ENCODE measurements at places on chromosomes 1 and 21.

GRCh38 chr1:96840396-96840795, 118.8 kb downstream of the PTBP2 start:
- no peak for DNase-seq

GRCh38 chr1:107750364-107750959, 214.5 kb downstream of the VAV3 start:
- peak; percentile 50 for DNase-seq

GRCh38 chr21:34553151-34553952, 41.3 kb upstream of the KCNE1 start:
- no peak for DNase-seq

GRCh38 chr1:241964550-241965282, 7.1 kb downstream of the BECN2 start:
- DNase-seq = no peak

- DNase-seq = peak; percentile 90
Measured at GRCh38 chr1:200738327-200738948, at the start of gene CAMSAP2. TSS of gene CAMSAP2 (plus strand) at chr1:200738893. CDS start at chr1:200739828, 935 bp downstream.

- DNase-seq = peak; percentile 97
Measured at GRCh38 chr1:21586846-21587601, 77.8 kb downstream of the ALPL start.

- no peak for DNase-seq
Measured at GRCh38 chr1:118931876-118932275, 56.3 kb downstream of the TBX15 start.

- peak; percentile 27 for DNase-seq
Measured at GRCh38 chr1:97849345-97850340, 71.2 kb downstream of the DPYD start.

DNA sequence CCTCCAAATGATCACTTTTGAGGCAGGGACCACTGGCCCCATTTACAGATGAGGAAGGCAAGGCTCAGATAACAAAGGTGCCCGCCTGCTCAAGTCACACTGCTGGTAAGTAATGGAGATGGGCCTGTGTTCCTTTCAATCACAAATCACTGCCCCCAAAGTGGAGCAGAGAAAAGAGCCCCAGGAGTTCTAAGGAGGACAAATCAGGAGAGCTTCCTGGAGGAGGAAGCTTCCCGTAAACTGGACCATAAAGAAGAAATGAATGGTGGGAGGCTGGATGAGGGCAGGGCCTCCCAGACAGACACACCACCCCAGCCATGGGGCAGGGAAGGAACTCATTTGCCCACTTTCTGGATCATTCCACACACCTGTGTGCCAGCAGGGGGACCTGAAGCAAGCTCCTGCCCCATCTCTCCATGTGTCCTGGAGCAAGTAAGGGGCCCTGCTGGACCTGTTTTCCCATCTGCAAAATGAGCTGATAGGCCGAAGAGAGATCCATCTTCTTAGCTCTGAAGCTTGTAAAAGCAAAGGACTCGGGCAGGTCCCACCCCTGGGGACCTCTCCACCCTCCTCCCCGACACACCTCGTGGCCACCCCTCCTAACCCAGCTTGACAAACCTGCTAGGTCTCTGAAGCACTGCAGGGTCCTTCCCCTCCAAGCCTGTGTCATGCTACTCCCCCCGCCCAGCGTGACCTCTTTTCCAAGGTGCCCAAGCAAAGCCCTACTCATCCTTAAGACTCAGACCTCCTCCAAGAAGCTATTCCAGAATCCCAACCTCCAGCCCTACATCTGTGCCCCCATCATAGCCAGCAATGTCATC, 5.5 kb downstream of the LAPTM5 start:
- DNase-seq = no peak

- DNase-seq = no peak
Measured at GRCh38 chr1:209491897-209492296, 91.6 kb upstream of the CAMK1G start.

DNA sequence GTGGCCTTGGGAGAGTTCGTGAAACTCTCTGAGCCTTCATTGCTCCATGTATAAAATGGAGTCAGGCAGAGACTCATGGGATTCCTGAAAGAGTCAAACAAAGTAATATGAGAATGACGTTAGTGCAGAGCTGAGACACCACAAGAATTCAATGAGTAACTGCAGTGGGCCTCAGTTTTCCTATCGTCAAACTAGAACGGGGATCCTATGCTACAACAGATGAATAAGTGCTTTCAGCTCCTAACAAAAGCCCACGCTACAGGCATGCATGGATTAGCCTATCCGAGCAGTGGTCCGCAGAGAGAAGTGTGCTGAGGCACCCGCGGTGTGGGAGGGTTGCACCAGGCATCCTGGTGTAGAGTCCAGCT, 124.7 kb downstream of the SYF2 start:
- no peak for DNase-seq

DNA sequence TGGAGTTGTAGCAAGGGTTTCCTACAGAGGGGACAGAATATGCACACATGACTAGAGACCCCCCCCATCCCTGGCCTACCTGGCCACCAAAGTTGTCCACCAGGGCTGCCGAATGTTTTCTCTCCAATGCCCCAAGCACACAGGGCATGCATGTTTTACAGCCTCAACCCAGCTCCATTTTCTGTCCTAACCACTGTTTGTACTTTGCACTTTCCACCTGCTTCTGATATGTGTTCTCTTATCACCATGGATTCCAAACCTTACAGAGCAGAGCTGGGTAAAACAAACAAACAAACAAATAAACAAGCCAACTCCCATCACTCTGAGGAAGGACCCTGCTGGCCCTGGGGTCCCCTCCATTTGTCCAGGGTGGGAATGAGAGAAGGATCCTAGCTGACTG, 27.3 kb downstream of the CLIC6 start:
- no peak for DNase-seq

DNA sequence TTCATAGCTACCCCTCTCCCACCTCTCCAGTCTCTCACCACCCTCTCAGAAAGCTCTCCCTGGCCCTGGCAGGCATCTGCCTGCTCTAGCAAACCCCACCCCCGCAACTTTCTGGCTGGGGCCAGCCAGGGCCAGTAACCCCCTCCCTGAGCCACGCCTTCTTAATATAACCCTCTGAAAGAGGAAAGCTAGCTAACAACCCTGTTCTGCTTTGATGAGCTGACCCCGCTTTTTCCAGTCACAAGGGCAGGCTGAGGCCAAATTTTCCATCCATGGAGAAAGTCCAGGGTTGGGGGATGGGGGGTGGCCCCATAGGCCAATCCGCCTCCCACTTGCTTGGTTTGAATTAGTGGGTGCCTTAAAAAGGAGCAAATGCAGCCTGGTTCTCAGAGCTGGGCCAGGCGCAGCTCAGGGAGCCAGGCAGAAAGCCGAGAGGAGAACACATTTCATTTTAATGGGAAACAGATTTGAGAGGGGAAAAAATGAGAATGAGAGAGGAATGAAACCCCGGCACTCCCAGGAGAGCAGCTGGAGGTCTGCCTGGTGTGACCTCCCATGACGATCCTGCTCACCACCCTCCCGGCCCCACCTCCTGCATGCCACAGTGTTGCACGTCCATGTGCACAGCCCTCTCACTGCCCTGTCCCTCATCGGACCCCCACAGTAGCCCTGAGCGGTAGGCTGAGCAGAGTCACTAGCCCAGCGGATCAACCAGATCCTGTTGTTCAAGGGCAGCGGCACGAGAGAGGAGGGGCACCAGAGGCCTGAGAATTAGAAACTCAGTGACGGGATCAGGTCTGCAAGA, 62.3 kb downstream of the OPTC start:
- no peak for DNase-seq

- DNase-seq = no peak
Measured at GRCh38 chr1:205260948-205261732, 33.4 kb downstream of the TMCC2 start.

GRCh38 chr1:178484698-178485225, 12.0 kb downstream of the CLEC20A start:
- no peak for DNase-seq

- peak; percentile 58 for DNase-seq
Measured at GRCh38 chr1:24149866-24150233, 6.9 kb upstream of the IL22RA1 start.

DNA sequence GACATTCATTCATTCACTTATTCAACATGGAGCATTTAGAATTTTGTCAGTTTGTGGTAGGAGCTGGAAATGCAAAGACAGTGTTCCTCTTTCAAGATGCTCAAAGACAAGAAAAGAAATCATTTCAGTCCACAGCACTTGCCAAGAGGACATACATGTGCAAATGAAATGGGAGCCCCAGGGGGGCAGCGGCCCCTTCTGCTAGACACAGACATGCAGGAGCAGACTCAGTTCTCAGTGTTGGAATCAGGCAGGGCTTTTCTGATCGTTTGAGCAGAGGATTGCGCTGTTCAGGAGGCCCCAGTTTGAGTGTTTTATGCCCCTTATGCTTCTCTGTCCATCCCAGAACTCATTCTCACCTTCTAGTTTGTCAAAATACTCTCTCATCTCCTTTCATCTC, 35.6 kb upstream of the VASH2 start:
- DNase-seq = no peak

DNA sequence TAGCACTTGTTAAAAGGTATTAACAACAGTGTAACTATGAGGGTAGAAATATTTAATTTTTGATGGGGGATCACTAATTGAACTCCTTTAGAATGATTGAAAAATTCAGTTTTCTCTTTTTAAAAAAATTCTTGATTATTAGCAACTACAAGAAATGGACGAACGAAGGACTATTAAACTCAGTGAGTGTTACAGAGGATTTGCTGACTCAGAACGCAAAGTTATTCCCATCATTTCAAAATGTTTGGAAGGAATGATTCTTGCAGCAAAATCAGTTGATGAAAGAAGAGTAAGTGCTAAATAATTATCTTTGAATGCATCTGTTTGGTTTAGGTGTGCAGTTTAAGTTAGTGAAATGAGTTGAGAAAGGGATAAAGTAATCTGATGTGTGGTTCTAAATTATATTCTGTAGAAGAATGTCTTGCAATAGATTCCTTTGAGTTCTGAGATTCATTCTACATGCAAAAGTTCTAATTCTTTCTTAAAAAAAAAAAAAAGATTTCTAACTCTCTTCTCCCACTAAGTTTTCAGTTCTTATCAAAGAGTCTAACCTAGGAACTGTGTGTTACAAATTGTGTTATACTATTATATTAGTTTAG, 85.0 kb downstream of the FNBP1L start:
- DNase-seq = no peak

DNA sequence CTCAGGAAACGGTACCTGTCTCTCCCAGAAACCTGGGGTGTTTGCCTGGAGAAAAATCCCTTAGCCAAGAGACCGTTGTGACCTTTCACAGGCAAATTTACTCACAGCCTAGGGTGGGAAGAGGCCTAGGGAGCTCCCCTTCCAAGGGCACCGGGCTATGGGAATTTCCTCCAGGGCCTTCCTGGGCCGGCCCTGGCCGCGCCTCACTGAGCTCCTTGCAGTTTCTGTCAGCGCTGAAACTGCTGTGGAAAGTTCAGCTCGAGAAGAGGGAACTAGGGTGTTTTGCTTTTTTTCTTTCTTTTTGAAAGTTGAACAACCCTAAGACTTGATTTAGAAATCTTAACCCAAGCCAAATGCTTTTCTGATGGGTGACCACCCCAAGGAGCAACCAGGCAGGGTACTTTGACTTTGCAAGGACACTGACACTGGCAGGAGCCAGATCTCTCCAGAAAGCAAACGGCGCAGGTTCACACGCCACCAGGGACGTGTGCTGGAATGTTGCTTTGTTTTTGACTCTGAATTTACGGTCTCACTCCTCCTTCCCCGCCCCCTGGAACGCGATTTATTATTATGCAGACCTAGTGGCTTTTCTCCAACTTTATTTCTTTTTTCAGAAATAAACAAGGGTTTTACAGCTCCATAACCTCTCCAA, 229.6 kb upstream of the JUN start:
- DNase-seq = peak; percentile 39

- DNase-seq = no peak
Measured at GRCh38 chr1:53658489-53659230, 80.3 kb downstream of the GLIS1 start.

DNA sequence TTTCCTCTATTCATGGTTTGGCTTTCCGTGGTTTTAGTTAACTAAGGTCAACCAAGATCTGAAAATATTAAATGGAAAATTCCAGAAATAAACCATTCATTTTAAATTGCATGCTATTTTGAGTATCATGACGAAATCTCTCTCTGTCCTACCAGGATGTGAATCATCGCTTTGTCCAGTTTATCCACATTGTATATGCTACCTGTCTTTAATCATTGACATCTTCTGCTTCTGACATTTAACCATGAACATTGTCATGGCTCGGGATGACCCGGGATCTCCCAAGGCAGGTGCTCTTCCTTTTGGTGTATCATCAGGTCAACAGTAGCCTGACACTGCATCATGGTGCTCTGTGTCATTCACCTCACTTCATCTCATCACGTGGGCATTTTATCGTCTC, 125.5 kb upstream of the HNRNPU start:
- peak; percentile 63 for DNase-seq

DNA sequence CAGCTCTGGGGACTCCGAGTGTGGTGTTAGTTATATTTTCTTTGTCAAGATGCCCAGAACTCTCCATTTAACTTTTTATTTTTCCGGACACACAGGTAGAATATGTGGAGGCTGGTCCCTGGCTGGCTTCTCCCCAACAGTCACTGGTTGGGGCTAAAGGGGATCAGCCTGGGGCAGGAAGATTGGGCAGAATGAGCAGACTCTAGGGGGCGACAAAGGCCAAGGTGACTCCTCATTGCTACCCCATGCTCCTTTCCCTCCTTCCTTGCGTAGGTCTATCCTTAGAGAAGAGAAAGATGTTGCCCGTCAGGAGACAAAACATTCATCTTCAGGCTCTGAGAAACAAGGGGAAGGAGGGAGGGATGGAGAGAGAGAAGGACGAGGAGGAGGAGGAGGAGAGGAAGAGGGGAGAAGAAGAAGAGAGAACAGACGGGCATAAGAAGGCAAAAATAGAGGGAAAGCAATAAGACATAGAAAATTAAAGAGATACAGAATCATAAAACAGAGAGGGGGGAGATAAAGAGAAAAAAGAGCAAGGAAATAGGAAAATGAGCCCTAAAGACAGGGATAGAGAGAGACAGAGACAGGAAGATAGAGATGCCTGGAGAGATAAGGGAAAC, 89.9 kb downstream of the FOXD2 start:
- no peak for DNase-seq

- no peak for DNase-seq
Measured at GRCh38 chr1:1974834-1975233, 28.8 kb downstream of the CFAP74 start.

DNA sequence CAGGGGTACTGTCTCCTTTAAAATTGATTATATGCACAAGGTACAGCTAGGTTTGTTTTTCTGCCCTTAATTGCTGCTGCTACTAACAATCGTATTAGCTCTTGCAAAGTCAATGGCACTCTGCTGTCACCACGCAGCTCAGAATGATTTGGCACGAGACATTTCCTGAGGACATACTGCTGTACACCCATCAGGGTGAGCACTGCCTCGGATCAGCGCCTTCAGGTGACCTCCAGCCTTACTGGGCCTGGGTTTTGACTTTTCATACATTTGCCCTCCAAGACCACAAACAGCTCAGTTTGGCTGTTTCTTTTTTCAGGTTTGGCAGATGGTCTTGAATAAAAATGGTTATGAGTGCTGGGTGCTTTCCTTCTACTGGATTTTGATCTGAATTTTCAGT, 110.9 kb downstream of the NTPCR start:
- DNase-seq = no peak

All from Caki2 (cell line).